ENCODE measurements at places on chromosomes 1 and 21. TPM values are rescaled to one million over a fixed set of nuclear protein-coding genes. Genes with fewer than 3 reads are reported as not detected.

- DNase-seq = no peak
These were observed 72.1 kb downstream of the RGS13 start for GRCh38 chr1:192707978-192708547.

DNA sequence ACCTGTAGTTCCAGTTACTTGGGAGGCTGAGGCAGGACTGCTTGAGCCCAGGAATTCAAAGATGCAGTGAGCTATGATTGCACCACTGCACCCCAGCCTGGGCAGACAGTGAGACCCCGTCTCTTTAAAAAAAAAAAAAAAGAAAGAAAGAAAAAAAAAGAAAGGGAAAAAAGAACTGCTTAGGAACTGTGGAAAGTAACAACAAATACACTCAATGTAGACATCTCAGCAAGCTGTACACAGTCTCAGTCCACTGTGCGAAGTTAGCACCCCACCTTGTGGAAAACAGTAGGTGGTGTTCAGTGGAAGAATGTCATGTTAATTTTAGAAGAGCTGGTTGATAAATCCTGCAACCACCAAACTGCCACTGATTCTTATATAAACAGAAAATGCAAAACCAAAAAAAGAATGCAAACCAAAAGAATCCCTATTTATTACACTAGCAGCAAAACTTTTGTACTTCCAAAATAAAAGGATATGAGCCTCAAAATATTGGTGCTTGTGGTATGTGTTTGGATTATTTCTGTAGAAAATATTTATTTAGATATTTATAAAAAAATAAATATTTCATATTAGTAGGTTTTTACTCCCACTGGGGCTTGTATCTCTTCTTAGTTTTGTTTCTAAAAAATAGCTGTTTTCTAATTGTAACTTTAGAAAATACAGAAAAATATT, 31.1 kb downstream of the ALG14 start:
- DNase-seq = no peak

- DNase-seq = no peak
These were observed 496.3 kb downstream of the KIF26B start for GRCh38 chr1:245651093-245651492.

Gene AADACL3
- not detected for polyA plus RNA-seq

Gene MYCL
- 2.6 TPM for polyA plus RNA-seq

All from liver (tissue), 10 donors.